WERI-Rb-1 (cell line): ENCODE measurements at places on chromosomes 16 and 17.

- no peak for DNase-seq
Observed at GRCh38 chr16:89268987-89269735, 51.7 kb downstream of the ZNF778 start.

DNA sequence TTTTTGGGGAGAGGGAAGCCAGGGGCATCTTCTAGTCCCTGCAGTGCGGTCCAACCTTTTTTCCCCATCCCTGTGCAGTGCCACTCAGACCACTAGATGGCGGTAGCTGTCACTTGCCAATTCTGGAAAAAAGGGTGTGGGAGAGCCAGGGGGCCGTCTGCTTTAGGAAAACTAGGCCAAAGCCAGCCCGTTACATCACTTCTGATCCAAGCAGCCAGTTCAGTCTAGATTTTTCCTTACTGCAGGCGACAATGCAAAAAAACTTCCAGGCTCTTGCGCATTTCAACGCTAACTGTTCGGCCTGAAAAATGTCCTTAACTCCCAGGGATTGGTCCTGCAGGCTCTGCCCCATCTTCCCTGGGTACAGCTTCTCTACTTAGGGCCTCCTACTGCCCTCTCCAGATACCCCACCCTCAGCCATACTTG, 69.2 kb upstream of the CES5A start:
- DNase-seq, result peak; percentile 62

DNA sequence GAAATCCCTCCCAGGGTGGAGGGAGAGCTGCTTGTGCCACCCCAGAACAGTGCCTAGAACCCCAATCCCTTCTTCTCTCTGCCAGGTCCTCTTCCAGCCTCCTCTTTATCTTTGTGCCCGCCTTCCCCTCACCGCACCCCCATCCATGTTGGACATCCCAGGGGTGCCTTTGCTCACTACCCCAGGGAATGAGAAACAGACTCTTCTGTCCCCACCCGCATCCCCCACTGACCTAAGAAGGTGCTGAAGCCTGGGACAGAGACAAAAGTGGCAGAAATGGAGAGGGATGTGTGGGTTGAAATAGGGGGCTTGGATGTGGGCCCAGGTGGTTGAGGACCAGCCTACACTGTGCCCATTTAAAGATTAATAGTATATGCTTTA, 17.0 kb downstream of the ALOX15B start:
- DNase-seq, result no peak

DNA sequence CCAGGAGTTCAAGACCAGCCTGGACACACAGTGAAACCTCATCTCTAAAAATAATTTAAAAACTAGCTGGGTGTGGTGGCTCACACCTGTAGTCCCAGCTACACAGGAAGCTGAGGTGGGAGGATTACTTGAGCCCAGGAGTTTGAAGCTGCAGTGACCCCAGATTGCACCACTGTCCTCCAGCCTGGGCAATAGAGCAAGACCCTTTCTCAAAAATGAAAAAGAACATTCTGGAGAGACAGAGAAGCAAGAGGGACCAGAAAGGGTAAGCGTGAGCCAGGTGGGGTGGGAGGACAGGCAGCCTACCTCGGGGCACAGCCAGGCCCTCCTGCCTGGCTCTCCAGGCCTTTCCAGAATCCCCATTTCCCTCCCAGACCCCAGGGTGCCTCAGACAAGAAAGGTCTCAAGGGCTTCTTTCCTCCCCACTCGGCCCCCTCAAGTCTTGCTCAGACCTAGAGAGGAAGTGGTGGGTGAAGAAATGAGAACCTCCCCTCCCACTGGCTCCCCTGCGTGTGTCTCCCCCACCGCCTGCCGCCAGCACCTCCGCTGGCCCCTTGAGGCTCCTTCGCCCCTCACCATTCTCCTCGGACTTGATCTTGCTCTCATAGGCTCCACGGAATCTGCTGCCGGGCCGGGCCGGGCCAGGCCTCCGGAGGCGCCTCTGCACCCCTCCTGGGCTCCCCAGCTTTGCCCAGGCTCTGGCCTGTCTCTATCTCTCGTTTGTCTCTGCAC, 503 bp downstream of the C16orf54 start:
- DNase-seq, result no peak

GRCh38 chr17:65550758-65551157, 10.7 kb downstream of the AXIN2 start:
- DNase-seq, result no peak

DNA sequence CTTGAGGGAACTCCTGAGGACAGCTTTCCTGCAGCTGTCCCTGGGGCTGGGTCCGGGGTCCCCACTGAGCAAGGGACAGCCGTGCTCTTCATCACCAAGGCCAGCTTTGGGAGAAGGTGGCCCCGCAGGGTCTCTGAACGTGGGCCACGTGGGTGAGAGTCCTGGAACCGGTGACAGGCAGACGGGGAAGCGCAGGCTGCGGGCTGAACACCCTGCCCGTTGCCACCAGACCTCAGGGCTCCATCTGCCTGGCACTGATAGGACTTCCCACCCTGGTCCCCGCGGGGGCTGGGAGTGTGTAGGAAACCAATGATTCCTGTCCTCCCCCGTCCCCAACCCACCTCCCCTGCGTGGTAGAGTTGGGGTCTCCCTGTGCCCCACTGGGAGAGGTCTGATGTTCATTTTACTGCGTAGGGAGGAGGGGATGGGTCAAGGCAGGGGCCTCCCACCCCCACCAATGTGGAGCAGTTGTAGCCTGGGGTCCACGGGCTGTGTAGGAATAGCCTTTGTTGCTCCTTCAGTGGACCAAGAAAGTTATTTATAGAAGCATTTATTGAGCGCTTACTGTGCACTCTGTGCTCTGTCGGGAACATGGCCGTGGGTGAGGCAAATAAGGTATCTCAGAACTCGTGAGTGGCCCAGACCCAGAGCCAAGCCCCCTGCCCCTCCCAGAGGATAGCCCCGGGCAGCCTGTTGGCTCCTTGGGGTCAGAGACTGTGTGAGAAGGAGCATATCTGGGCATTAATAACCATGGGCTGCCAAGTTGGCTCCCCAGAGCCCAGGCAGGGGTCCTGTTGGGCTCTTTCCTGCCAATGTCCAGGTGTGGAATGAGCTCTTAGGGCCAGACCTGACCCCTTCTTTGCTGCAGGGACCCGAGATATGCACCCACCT, 1.3 kb downstream of the ADGRG1 start:
- DNase-seq, result no peak

GRCh38 chr17:72254808-72255449, 134.1 kb downstream of the SOX9 start:
- no peak for DNase-seq

DNA sequence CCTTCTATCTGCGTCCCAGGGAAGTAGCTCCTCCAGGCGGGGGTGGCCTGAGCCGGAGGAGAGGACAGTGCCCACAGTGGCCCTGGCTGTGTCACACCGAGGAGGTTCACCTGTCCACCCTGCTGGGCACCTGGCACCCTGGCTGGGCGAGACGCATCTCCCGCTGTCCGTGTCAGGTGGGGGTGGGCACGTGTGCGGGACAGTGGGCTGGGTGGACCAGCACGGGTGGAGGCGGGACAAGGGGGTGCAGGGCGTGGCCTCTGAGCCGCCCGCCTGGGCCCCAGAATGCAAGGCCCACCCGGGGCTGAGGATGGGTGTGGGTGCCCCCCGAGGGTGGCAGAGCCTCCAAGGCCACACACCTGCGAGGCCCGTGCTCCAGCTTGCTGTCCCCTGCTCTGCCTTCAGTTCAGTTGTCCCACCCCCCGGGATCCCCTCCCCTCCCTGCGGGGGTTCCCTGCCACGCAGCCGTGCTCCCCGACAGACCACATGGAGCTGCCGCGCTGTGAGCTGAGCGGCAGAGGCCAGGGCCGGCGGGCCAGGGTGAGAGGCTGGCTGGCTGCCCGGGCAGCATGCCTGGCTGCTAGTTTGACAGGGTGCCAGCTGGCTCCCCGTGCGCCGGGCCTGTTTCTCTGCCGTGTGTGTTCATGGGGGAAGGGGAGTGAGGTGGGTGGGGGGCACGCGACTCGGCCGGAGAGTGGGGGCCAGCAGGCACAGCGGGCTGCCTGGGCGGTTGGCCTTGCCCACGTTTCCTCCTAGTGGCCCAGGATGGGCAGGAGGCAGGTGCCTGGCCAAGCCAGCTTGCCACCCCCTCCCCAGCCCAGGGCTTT, 33.9 kb downstream of the BAHCC1 start:
- DNase-seq, result no peak

DNA sequence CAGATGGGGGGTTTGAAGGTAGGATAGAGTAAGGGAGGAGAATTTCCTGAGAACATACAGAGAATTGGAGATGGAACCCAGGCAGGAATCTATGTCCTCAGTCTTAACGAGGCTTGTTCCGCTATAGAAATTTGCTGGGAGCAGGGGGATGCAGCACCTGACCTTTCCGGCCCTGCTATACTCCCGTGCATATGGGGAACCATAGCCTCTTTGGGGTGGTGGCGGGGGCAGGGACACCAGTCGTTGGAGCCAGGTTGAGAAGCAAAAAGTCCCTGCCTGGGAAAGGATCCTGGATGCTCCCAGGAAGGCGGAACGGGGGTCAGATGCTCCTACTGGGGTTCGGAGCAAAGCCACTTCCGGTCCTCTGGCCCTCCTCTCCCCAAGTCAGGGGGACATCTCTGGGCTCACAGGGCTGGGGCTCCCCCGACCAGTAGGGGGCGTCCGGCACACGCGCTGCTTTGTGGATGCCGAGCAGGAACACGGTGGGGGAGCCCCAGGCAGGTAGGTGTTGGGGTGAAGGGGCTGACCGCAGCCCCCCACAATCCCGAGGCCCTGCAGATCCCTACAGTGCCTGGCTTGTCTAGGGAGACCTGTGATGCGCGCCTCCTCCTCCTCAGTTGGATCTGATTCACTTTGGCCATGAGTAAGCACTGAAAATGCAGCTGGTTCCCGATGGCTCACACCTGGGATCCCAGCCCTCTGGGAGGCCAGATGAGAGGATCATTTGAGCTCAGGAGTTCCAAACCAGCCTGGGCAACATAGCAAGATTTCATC, 15.5 kb upstream of the TFAP4 start:
- DNase-seq, result peak; percentile 83

DNA sequence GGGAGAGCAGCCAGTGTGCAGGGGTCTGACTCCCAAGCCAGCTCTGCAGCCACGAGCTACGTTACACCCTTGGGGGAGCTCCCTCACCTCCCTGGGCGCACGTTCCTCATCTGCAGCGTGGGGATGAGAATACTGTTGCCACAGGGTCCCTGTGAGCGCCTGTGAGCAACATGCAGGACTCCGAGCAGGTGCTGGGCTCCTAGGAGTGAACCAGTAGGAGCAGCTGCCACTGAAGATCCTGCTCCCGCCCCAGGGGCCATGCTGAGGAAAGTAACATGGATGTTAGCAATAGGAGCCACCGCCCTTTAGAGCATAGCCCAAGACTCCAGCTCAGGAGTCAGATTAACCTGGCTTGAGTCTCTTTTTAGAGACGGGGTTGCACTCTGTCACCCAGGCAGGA, 15.9 kb downstream of the DNAAF1 start:
- DNase-seq, result no peak

DNA sequence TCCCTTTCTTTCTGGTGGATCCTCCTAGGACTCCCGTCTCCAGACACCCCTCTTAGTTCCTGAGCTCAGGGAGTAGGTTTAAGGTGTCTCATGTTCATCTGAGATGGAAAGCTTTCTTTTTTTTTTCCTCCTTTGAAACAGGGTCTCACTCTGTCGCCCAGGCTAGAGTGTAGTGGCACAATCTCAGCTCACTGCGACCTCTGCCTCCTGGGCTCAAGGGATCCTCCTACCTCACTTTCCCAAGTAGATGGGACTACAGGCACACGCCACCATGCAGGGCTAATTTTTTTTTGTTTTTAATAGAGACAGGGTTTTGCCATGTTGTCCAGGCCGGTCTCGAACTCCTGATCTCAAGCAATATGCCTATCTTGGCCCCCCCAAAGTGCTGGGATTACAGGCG, 3.6 kb upstream of the GSE1 start:
- no peak for DNase-seq

- DNase-seq, result no peak
Observed at GRCh38 chr17:74408815-74409214, 23.1 kb upstream of the GPRC5C start.

DNA sequence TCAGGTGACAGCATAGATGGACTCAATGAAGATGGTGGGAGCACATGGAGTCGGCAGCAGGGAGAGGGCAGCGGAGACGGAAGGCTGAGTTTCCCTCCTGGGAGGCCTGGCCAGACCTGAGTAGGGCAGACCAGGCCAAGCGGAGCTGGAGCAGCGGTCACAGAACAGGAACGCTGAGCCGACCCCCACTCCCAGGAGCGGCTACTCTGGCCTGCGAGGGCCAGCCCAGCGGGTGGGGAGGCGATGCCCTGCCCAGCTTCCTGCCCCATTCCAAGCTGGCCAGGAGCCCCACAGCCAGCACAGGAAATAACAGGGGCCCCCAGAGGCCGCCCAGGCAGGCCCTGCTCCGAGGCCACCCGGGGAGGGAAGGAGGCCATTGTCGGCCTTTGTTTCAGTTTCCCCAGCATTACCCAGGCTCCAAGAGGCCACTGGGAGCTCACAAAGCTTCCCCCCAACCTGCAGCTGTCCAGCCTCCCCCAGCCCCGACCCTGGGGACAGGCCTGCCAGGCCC, 79.8 kb downstream of the ZNF423 start:
- DNase-seq, result no peak

GRCh38 chr17:8800656-8801055, 1.5 kb upstream of the MFSD6L start:
- no peak for DNase-seq

DNA sequence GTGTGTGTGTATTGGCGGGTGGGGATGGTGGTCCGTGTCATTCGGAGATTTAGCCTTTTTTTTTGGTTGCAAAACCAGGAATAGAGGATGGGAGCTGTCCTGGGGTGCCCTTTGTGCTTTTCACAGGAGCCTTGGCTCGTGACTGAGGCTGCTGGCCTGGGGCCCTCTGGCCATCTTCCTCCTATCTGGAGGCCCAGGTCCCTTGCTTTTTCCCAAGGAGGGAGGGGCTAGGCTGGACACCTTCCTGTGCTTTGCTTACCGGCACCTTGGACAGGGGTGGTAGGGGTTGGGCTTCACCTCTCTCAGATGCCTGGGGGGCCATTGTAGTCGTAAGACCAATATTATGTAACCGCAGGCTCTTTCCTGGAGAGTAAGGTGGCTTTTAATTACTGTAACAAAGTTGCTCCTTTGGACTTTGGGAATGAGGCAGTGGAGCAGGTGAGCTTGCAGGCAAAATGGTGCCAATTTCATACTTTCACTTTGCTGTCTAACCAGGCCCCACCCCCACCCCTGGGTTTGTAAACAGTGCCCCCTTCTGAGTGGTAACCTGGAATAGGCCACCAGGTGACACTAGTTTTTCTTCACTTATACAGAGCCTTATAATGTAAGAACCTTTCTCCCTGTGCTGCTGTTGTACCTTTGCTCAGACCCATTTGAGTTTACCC, 1.2 kb downstream of the DYNLL2 start:
- DNase-seq, result peak; percentile 50

GRCh38 chr16:77063676-77064016, 127.3 kb upstream of the MON1B start:
- DNase-seq, result no peak
